Jurkat, Clone E6-1 (cell line): ENCODE measurements at places on chromosomes 3 and 15.

GRCh38 chr3:162376761-162377160, 880.2 kb downstream of the OTOL1 start:
- DNase-seq: no peak

DNA sequence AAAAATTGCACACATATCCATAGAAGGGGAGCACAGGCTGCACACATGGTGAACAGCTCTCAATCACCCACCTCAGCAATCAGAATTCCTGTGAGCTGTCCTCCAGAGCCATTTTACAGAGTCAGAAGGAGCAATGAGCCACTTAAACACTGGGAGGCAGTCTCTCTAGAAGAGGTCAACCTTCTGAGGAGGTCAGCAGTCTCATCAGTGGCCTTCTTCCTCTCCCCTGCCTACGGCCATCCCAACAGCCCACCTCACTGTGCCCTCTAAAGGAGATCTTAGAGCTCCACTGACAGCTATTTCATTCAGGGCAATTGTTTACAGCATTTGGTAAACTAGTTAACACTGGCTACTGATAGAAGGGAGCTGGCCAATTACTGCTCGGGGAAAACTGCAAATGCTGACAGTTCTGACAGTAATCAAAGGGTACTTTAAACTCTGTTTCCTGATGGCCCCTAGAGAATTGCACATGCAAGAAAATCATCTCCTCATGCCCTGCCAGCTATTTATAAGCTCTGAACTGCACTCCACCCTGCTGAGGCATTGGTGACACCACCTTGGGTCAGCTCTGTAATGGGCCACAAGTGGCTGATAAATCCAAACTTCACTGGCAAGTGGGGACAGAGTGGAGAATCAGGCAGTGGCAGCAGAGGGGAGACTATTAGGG, 42.1 kb upstream of the TSPAN3 start:
- DNase-seq: no peak

GRCh38 chr15:79067072-79067833, 23.3 kb downstream of the RASGRF1 start:
- no peak for DNase-seq

- no peak for DNase-seq
Measured at GRCh38 chr3:45033791-45034190, 7.7 kb downstream of the CLEC3B start.

DNA sequence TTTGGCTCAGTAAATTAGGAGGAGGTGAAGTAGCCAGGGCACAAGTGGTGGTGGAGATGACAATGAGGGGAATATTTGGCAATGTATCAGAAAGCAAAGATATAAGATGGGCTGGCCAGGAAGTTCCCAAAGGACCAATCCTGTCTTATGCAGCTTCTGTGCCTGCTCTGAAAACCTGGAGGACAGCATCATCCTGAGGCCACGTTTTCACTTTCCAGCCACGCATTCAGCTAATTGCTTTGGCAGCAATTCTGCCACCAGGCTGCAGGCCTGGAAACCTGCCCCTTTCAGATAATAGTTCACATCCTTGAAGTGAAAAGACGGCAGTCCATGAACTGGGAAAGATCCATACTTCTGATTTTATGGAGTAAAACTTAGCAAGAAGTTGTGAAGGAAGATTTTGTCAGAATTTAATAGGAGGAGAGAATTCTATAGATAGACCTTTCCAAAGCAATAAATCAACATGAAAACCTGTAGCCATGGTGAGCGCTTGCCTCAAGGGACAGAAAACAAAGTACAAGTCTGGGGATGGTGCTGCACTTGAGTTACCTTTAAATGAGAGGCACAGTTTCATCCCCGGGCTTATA, 682.5 kb downstream of the GRM7 start:
- no peak for DNase-seq

DNA sequence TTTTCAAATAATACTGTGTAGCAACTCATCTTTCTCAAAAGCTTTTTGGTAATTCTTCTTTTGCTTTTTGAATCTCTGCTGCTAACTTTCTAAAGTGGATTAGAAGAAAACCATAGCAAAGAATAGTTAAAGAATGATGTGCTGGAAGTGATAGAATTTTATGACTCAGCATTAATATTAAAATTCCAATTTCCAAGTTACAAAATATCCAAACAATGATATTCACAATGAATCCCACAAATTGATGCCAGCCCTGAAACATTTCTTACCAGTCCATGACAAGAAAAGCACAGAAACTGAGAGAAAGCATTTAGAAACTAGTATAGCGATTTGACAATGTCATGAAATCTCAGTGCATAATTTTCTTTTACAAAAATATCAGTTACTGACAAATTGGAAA, 482.2 kb downstream of the RBMS3 start:
- DNase-seq: no peak

DNA sequence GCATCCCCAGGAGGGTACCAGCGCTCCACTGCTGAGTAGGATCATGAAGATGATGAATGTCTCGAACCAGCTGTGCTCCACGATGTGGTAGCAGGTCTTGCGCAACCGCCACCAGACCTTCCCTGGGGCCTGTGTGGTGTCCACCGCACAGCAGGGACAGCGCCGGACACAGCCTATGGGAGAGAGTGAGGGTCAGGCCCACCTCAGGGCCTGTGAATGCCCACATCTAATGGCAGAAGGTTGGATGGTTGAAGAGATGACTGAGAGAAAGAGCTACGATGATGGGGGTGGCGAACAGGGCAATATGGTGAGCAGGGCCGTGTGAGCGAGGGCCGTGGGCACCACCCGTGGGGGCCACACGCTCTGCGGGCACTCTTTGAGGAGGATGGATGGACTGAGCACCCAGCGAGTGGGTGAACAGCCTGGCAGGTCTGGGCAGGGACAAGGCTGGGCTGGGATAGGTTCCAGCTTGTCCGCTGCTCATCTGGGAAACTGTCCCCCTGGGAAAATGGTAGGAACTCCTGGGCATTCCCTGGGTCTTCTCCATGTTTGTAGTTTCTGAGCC, 74.1 kb downstream of the SCN5A start:
- no peak for DNase-seq

GRCh38 chr15:81334768-81335435, 11.0 kb upstream of the STARD5 start:
- no peak for DNase-seq

- DNase-seq: no peak
Measured at GRCh38 chr3:78919021-78919755, 848.6 kb downstream of the ROBO1 start.

GRCh38 chr15:69015591-69015990, 1.1 kb downstream of the NOX5 start:
- DNase-seq: no peak

GRCh38 chr3:4634894-4635293, 141.7 kb downstream of the ITPR1 start:
- DNase-seq: no peak

DNA sequence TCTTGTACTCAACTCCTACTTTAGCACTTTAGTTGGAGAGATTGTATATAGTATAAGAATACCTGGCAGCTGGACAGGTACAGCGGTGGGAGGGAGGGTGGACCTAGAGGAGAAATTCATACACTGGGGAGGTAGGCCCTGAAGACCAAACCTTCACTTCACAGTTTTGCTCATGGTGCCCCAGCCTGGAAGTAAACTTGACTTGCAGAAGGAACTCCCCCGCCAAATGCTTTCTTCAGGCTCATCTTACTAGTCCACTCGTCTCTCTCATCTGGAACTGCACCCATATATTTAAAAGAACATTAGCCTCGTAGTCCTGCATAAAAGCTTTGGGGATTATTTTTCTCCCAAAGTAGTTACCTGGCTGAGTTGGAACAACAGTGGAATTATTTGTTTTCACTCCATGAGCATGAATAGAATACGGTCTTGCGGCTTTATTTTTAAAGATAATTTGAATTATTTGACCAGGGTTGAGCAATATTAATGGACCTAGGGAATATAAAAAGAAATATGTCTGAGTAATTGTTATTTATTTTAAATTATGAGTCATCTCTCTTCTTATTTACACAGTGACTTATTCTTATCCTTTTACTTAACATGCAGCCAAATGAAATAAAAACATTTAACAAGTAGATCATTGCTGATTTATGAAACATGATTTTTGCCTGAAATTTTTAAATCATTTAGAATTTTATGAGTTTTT, 25.5 kb upstream of the CP start:
- no peak for DNase-seq

GRCh38 chr15:98347001-98347400, 301.3 kb upstream of the IGF1R start:
- no peak for DNase-seq

GRCh38 chr3:30989276-30990030, 95.0 kb upstream of the GADL1 start:
- no peak for DNase-seq

GRCh38 chr3:179853176-179853575, 183.6 kb downstream of the PEX5L start:
- peak; percentile 12 for DNase-seq

- DNase-seq: no peak
Measured at GRCh38 chr3:169781209-169781855, 8.1 kb downstream of the MYNN start.

- DNase-seq: no peak
Measured at GRCh38 chr3:69178082-69178481, 55.7 kb upstream of the LMOD3 start.

DNA sequence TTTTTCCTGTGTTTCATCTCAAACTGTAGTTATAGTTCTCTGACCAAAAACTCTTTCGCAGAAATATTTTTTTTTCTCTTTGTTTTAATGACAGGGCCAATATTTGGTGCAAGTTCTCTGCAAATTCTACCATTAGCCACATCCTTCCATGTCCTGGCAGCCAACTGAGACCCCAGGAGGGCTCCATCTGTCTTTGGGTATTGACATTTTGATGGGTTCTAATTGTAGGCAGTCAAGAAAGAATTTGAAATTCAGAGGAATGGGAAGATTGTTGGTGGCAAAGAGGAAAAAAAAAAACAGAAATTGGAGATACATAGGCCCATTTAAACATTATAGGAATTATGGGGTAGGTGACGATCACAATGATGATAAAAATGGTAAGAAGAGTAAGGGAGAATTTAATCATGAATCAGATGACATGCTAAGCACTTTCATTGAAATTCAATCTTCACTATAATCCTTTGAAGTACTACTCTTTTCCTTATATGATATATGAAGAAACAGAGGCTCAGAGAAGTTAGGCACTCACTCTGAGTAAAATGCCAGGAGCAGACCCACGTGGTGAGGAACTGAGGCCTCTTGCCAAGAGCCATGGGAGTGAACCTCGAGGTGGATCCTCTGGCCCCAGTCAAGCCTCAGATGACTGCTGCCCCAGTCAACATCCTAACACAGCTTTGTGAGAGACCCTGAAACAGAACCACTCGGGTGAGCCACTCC, 151.4 kb downstream of the PDZRN3 start:
- no peak for DNase-seq

DNA sequence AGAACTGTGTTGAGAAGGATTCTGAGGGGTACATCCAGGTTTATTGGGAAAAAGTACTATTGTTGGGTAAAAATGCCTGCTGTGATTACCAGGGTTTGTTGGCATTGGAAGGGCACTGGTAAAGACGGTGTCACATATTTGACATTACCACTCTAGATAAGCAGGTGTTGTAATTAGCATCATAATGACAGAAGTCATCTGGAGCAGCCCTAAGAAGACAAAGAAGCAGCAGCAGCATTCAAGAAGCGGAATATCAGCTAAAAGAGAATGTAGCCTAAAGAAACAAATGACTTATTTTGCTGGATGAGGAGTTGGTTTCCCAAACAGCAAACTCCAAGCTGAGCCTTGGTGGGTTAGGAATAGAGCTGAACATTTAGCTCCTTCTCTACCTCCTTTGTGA, 30.5 kb upstream of the ZFAND6 start:
- no peak for DNase-seq

DNA sequence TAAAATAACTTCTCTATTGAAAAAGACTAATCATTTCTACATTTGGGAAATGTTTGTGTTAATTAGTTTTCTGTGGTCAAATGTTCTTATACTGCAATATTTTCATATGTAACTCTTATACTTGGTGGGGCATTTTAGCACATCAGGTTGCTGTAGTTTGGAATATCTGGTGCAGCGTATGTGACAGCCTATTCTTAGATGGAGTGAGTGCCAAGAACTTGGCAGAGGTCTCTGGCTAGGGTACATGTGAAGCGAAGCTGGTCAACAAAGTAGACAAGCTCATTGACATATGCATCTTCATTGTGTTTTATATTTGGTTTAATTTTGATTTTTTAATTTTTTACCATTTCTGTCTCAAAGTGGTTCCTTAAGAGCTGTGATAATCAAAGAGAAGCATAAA, 53.2 kb downstream of the CHAC1 start:
- no peak for DNase-seq

DNA sequence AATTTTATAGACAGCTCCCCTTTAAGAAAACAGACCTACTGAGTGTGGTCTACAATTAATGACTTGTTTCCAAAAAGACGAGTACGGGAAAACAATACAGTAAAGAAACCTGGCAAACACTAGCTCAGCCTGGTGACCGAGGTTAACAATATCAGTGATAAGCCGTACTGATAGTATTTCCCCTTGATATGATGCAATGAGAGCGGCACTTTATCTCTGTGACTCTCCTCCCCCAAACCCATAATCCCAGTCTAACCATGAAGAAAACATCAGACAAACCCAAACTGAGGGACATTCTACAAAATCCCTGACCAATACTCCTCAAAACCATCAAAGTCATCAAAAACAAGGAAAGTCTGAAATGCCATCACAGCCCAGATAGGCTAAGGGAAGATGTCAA, 8.2 kb downstream of the DENND4A start:
- no peak for DNase-seq

DNA sequence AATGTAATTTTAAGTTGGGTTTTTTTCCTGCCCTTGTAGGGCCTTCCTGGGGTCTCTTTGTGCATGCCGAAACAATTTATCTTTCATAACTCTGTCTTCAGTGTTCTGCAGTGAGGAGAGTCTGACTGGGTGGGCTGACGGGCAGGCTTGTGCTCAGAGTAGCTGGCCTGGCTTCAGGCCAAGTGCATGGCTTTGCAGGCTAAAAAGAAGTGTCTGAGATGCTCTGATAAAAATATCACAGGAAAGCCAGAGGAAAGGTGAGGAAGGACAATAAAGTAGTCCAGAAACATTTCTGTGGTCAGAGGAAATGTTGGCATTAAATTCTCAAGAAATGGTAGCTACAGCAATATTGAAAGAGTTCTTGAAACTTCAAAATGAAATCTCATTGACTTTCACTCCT, 25.5 kb downstream of the ST3GAL6 start:
- no peak for DNase-seq

DNA sequence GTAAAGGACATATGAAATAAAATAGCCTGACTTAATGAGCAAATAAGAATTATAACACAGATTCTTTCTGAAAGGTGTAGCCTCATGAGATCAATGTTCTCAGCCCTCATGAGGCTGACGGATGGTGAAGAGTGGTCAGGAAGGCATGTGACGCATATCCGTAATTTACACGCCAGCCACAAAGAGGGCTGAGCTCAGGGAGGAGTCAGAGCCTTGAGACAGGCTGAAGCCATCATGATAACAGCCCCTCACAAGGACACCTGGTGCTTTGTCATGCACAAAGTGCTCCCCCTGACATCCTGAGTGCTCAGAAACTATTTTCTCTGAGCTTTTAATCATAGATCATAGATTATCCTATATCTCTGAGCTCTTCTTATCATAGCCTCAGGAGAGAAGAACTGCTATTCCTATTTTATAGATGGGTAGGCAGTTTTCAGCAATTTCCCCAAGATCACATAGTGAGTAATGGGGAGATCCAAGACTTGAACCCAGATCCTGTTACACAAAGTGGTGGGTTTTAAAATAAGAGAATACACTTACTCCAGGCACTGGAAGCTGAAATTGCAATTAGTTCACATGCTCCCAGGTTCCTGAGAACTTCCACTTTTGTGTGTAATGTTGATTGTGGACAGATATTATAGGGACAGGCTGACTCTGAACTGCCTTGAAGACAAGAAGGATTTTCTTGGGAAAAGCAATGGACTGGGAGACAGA, 267.1 kb downstream of the RPLP1 start:
- peak; percentile 86 for DNase-seq

GRCh38 chr3:12725436-12725835, 33.6 kb downstream of the TMEM40 start:
- DNase-seq: no peak
